ENCODE measurements at places on chromosomes 3 and 15.

DNA sequence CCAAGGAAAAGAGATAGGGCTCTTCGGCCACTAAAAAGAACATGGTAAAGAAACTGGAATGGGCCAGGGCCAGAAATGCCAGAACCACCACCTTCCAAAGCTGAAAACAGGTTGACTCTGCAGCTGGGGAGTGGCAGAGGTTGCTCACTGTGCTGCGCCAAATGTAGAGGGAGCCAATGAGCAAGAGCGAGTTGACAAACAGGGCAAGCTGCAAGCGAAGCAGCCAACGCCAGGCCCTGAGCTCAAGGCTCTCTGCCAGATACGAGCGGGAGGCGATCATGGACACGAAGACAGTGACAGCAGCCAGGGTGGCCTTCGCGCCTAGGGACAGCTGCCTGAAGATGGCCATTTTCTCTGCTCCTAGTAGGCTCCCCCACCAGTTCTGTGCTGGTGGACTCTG, 3.1 kb downstream of the GLB1 start:
- no peak for DNase-seq

DNA sequence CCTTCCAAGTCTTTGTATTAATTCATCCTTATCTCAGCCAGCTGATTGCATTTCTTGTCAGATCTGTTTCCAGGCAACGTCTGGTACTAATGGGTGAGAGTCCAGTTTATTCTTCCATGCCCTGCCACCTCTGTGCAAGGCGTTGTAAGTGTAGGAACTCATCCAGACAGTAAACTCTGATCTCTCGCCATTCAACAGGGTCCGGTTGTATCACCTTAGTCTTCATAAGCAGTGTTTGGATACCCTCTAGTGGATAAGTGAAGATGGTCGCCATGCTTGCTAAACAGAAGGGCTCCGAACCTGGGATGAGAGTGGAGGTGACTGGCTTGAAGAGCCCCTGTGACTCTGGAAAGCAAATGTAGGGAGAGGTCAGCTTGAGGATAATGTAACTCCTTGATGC, 51.6 kb upstream of the CMTM7 start:
- DNase-seq: peak; percentile 16

DNA sequence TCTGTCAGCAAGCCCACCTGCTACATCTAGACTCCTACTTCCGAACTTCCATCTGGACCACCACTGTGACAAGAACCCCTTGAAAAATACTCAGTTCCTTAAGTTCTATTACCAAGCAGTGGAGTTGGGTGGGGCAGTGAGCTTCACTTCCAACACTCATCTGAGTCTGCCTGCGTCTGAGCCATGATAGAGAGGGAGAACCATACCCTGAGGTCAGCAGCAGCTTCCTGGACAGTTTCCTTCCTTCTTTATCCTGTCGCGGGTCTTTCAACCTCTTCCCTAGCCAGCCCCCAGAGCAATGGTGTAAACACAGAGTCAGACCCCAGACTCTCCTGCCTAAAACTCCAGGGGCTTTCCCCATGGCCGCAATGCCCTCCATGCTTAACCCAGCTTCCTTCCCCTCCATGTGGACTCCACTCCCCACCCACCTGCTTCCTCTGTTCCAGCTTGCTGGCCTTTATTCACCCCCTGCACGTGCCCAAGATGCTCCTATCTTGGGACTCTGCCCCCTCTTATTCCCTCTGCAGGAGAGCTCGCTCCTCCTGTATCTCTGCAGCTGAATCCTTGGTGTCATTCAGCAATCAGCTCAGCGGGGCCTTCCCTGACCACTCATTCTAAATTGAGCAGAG, 211.2 kb downstream of the SHQ1 start:
- no peak for DNase-seq

DNA sequence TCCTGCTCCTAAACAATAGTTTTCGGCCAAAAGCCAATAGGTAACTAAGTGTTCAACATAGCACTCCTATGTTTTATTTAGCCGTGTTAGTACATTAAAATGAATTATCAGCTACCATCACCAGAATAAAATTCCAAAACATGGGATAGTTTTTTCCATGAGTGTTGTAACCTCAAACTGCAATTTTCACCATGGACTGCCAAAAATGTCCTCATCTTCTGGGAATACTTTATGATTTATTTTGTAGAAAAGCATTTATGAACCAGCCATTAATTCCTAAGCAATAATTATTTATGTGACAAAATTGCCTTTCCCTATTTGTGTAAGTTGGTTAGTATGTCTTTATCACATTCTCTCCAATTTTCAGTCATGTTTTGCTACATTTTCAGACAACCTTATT, 438.1 kb downstream of the NAALADL2 start:
- DNase-seq: no peak

DNA sequence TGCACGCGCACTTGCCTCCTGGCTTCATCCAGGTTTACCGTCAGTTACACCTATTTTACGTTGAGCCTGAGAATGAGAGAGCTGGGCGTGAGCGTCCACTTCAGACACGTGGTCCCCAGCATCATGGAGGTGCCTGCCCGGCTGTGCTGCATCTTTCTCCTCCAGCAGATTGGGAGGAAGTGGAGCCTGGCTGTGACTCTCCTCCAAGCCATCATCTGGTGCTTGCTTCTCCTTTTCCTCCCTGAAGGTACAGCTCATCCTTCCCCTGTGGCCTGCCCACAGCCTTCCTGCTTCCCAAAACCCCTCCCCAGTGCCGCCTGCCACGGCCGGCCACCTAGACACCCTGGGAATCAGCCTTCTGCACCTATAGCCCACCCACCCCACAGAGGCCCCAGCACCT, 31.6 kb downstream of the SLC22A14 start:
- DNase-seq: no peak

DNA sequence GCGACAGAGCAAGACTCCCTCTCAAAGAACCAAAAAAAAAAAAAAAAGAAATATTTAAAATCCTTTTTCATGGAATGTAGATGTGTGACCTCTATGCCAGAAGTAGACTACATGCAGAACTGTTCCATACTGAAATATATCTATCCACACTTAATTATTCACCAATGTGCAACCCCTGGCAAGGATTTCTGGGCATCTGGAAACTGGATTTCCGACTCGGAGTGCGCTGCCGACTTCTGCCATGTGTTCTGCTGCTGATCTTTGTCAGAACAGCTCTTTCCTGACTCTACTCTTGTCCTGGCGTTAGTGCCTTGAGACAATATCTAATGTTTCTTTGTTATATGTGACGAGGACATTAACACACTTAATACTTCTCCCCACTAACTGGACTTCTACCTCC, 11.7 kb downstream of the LIPH start:
- DNase-seq: no peak

- no peak for DNase-seq
These were observed 25.2 kb downstream of the TLE3 start for GRCh38 chr15:70072479-70072878.

Data from NCI-H1930 (cell line).